ENCODE measurements at places on chromosomes 6 and 20. TPM values are rescaled to one million over a fixed set of nuclear protein-coding genes. Genes with fewer than 3 reads are reported as not detected.

- peaks cover 29% of the 10 kb centered on the region for H3K36me3 ChIP-seq
- peaks cover 8% of the 10 kb centered on the region for H3K27me3 ChIP-seq
- DNase-seq = no peak
- H3K4me3 ChIP-seq = peak overlapping the region; percentile 97
These were observed 569 bp upstream of the CDC5L start for GRCh38 chr6:44386929-44387345.

GRCh38 chr20:18101125-18101810 is 36.4 kb upstream of the KAT14 start:
- no peaks in the 10 kb centered on the region for H3K36me3 ChIP-seq
- H3K4me1 ChIP-seq = no peaks in the 10 kb centered on the region
- H3K27ac ChIP-seq = no peak overlapping the region
- no peak for DNase-seq
- H3K4me3 ChIP-seq = no peak overlapping the region

DNA sequence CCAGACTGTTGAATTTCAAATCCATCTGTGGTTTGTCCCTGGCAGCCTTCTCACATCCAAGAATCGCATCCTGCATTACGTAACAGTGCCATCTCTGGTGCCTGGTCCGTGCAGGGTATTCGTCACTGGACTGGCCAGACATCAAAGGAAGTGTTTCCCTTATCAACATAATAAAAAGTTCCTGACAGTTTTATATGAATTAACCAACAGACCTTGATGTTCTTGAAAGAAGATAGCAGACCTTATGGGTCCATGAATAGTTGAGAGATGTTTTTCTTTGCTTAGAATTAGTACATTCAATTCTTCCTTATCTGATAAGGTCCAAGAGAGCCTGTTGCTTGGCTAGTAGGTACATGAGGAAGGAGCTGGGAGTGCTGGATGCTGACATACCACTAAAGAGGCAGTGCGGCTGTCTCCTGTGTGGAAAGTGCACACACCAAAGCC is 77.6 kb downstream of the PHACTR2 start:
- H3K4me3 ChIP-seq = no peak overlapping the region
- H3K36me3 ChIP-seq = peaks cover 8% of the 10 kb centered on the region
- H3K4me1 ChIP-seq = peaks cover 11% of the 10 kb centered on the region
- DNase-seq = no peak
- no peaks in the 10 kb centered on the region for H3K27me3 ChIP-seq

DNA sequence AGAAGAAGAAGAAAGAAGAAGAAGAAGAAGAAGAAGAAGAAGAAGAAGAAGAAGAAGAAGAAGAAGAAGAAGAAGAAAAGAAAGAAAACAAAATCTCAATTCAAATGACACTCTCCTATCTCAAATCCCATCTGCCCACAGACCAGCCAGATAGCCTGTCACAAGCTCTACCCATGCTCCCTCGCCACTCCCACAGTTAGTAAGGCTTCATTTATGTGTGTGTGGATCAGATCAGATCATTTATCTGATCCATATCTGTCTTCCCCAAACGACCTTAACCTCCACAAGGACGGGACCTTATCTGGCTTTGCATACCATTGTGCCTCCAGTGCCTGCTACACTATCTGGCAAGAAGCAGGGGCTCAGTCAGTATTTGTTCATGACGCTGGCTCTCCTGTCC is 81.9 kb upstream of the RREB1 start:
- no peaks in the 10 kb centered on the region for H3K36me3 ChIP-seq
- no peaks in the 10 kb centered on the region for H3K4me1 ChIP-seq
- DNase-seq = no peak
- peaks cover 14% of the 10 kb centered on the region for H3K27me3 ChIP-seq
- no peak overlapping the region for H3K27ac ChIP-seq

DNA sequence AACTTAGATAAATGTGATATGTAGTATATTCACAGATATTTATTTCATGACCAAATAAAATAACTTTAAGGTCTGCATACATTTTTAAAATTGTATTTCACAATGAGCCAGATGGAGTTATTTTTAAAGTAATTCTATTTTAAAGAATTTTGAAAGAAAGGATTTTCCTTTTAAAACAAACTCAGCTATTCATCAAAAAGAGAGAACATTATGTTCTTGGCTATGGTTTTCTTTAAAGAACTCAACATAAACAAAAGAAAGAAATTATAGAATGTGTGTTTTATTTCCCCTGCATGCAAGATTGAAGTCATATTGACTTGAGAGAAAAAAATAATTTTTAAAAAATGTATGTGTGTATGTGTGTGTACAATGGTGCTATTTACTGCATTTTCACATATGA is 1023.6 kb upstream of the CITED2 start:
- peaks cover 3% of the 10 kb centered on the region for H3K27me3 ChIP-seq
- no peaks in the 10 kb centered on the region for H3K4me1 ChIP-seq
- no peaks in the 10 kb centered on the region for H3K36me3 ChIP-seq
- no peak overlapping the region for H3K4me3 ChIP-seq

DNA sequence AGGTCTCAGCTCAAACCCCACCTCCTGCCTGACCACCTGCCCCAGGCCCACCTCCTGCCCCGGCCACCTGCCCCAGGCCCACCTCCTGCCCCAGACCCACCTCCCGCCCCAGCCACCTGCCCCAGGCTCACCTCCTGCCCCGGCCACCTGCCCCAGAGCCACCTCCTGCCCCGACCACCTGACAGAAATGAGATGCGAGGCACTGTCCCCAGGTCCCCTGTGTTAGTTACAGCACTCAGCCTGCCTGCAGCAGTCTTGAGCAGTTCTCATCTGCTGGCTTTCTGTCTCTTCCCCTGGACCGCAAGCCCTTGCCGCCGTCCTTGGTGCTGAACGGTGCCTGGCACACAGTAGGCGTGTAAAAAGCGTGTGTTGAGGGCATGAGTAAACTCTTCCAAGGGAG is 79.5 kb downstream of the CDH4 start:
- H3K4me1 ChIP-seq = no peaks in the 10 kb centered on the region
- no peaks in the 10 kb centered on the region for H3K27me3 ChIP-seq
- no peak overlapping the region for H3K27ac ChIP-seq
- DNase-seq = no peak
- H3K4me3 ChIP-seq = no peak overlapping the region
- H3K36me3 ChIP-seq = no peaks in the 10 kb centered on the region

GRCh38 chr20:43938932-43939761 is 24.5 kb downstream of the TOX2 start:
- H3K36me3 ChIP-seq = no peaks in the 10 kb centered on the region
- no peak for DNase-seq
- peaks cover 36% of the 10 kb centered on the region for H3K4me1 ChIP-seq
- H3K27me3 ChIP-seq = peaks cover 49% of the 10 kb centered on the region

DNA sequence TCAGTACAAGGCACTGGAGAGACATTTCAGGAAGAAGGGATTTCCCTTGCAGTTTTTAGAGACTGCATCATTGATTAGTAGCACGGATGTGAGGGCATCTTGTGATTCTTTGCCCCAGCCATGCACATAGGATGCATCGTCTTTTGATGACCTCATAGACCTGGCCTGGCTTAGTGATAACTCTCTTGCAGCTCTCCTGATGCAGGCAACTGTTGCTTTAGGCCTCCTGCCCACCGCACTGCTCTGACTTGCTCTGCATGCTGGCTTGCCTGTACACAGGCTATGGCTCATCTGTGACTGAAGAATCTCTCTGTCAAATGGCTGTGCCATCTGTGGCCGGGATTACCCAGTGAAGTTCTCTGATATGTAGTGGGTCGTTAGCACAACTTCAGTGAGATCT is 207.7 kb upstream of the PTCHD4 start:
- no peaks in the 10 kb centered on the region for H3K27me3 ChIP-seq
- DNase-seq = no peak
- H3K36me3 ChIP-seq = no peaks in the 10 kb centered on the region
- no peaks in the 10 kb centered on the region for H3K4me1 ChIP-seq

GRCh38 chr20:59042151-59042795 is at the start of gene PRELID3B:
Gene PRELID3B, minus strand, starts transcription at chr20:59042786. Its CDS starts 56 bp downstream, at chr20:59042730.
- peaks cover 52% of the 10 kb centered on the region for H3K4me1 ChIP-seq
- H3K27ac ChIP-seq = peak within 1 kb of the TSS; percentile 96
- peaks cover 34% of the 10 kb centered on the region for H3K36me3 ChIP-seq
- no peaks in the 10 kb centered on the region for H3K27me3 ChIP-seq

DNA sequence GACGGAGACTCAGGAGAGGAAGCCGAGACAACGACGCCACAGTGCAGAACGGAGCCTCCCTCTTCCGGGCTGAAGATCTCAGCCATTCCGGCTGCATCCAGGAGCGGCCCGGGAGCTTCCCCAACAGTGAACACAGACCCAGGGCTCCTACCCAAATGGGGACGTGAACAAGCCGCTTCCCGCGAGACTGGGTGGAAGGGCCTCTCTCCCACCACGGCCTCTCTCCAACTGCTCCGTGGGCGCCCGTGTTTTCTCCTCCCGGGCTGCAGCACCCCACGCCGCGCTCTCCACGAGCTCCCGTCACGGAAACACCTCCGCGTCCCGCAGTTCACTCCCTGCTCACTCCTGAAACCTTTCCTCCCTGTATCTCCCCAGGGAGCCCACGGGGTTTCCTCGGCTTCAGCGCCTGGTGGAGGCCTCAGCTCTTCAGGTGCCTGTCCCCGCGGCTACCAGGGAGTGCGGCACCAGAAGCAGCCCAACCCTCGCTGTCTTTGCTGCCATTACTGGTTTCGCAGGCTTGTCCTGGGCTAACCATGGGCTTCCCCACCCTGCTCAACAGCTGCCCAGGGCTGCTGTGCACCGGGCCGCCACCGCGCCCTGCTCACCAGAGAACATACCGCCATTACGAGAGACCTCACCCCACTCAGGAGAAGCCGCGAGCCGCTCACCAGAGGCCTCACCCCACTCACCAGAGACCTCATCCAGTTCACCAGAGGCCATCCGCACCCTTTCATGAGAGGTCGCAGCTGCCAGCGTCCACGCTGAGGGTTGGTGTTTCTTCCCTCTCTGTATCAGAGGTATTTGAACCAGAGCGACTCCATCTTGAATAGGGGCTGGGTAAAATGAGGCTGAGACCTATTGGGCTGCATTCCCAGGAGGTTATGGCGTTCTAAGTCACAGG is 922.8 kb downstream of the QKI start:
- no peak for DNase-seq
- H3K36me3 ChIP-seq = no peaks in the 10 kb centered on the region
- H3K4me3 ChIP-seq = no peak overlapping the region
- no peak overlapping the region for H3K27ac ChIP-seq
- H3K27me3 ChIP-seq = no peaks in the 10 kb centered on the region

DNA sequence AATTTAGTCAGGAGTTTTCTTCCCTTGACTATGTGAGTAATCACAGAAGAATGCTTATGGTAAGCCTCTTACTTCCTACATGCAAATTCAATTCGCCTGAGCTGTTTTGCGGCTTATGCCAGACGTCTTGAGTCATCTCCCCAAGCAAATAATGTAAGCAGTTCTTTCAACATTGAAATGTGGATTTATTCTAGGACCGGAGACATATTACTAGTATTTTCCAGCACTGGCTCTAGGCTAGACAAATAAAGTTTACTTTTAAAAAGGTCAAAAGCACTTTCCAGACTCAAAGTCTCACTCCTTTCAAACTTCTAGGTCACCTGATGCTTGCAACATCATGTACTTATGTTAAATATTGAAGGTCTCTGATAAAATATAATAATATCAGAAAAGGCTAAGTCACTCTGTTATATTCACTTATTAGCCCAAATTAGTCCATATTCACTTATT is 38.1 kb upstream of the NOX3 start:
- DNase-seq = no peak
- H3K4me1 ChIP-seq = no peaks in the 10 kb centered on the region
- no peak overlapping the region for H3K4me3 ChIP-seq
- no peaks in the 10 kb centered on the region for H3K36me3 ChIP-seq
- no peak overlapping the region for H3K27ac ChIP-seq

DNA sequence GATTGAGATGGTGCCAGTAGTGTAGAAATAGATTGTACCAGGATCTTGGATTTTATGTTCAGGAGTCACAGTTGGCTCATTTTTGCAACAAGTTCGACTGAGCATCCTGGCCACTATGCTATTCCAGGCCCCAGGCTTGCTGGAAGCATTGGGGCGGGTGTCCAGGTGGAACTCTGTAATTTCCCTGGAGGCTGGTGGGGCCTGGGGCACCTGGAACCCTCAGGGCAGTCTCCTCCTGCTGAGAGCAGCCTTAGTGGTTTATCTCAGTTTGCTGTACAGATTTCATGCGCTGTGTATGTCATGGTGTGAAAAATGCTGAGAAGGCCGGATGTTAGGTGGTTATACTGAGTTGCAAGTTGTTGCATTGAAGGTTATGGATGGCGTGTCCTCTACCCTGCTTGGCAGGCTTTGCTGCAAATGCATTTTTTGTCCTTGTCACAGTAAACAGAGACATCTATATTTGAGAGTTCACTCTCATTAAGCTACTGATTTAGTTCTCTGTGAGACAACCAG is 135.1 kb upstream of the MYLIP start:
- H3K4me1 ChIP-seq = peaks cover 3% of the 10 kb centered on the region
- no peak overlapping the region for H3K4me3 ChIP-seq
- no peak overlapping the region for H3K27ac ChIP-seq
- no peaks in the 10 kb centered on the region for H3K36me3 ChIP-seq

GRCh38 chr20:49710971-49711666 is 2.6 kb downstream of the B4GALT5 start:
- H3K27ac ChIP-seq = no peak overlapping the region
- no peak for DNase-seq
- H3K36me3 ChIP-seq = no peaks in the 10 kb centered on the region
- no peak overlapping the region for H3K4me3 ChIP-seq

DNA sequence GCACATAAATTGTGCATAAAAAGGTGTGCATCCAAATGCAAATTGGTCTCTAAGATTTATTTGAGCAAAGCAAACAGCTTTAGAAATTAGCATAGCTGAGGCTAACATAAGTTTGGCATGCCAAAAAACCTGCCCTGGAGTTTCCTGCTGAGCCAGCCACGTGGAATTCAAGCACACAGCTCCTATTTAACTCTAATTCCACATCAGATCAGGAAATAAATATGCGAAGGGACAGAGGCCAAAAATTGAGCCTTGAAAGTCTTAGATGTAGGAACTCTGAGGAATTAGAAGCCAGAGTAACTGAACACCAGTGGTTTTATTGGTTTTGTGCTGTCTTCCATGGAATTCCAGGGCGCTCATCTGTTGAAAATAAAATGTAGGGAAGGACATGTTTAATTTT is 19.6 kb downstream of the SOBP start:
- H3K27me3 ChIP-seq = peaks cover 4% of the 10 kb centered on the region
- H3K27ac ChIP-seq = no peak overlapping the region
- DNase-seq = no peak
- peaks cover 7% of the 10 kb centered on the region for H3K4me1 ChIP-seq

- H3K36me3 ChIP-seq = no peaks in the 10 kb centered on the region
- H3K27ac ChIP-seq = no peak overlapping the region
- peaks cover 29% of the 10 kb centered on the region for H3K4me1 ChIP-seq
- H3K27me3 ChIP-seq = no peaks in the 10 kb centered on the region
- no peak for DNase-seq
- H3K4me3 ChIP-seq = no peak overlapping the region
These were observed 14.5 kb upstream of the CCN6 start for GRCh38 chr6:112039431-112039770.

GRCh38 chr6:143539106-143539505 is 27.6 kb upstream of the FUCA2 start:
- DNase-seq = no peak
- H3K36me3 ChIP-seq = no peaks in the 10 kb centered on the region
- peaks cover 48% of the 10 kb centered on the region for H3K4me1 ChIP-seq
- no peaks in the 10 kb centered on the region for H3K27me3 ChIP-seq
- no peak overlapping the region for H3K27ac ChIP-seq

GRCh38 chr6:132797951-132798868 is at the start of gene SLC18B1:
Gene SLC18B1, minus strand, starts transcription at chr6:132798637. Its CDS starts 181 bp downstream, at chr6:132798456.
- peaks cover 13% of the 10 kb centered on the region for H3K4me1 ChIP-seq
- peak within 1 kb of the TSS; percentile 68 for H3K27ac ChIP-seq
- H3K27me3 ChIP-seq = no peaks in the 10 kb centered on the region
- peak; percentile 54 for DNase-seq
- H3K36me3 ChIP-seq = peaks cover 8% of the 10 kb centered on the region
- H3K4me3 ChIP-seq = no peak within 1 kb of the TSS

The BHLHE23 gene
- total RNA-seq = not detected

The HLA-DOA gene
- 3.3 TPM for total RNA-seq

The ZNF391 gene
- 1.1 TPM for total RNA-seq

The EGFL8 gene
- 12.2 TPM for total RNA-seq

The PDE7B gene
- total RNA-seq = 0.29 TPM

The DEFB124 gene
- not detected for total RNA-seq

The OPN5 gene
- total RNA-seq = not detected

The AGER gene
- 29.9 TPM for total RNA-seq
